ENCODE measurements at places on chromosomes 5 and 9. TPM values are rescaled to one million over a fixed set of nuclear protein-coding genes. Genes with fewer than 3 reads are reported as not detected.

DNA sequence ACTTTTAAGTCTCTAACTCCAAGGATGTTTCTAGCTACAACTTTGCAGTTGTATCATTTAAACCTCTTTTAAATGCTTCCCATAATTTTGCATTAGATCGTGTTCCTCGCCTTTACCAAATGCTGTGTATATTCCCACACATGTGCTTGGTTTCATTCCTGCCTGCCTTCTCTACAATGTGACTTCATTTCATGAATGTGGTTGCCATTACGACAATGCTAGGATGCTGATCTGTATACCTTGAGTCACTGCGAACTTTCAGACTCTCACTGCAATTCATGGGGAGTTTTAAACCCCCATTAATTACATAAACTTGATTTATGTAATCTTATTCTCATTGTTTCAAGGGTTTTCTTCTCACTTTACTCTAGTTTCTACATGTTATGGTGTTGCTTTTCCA is 50.3 kb downstream of the UBE2QL1 start:
- DNase-seq = no peak

GRCh38 chr9:23467276-23467675 is 358.8 kb downstream of the ELAVL2 start:
- no peak for DNase-seq

DNA sequence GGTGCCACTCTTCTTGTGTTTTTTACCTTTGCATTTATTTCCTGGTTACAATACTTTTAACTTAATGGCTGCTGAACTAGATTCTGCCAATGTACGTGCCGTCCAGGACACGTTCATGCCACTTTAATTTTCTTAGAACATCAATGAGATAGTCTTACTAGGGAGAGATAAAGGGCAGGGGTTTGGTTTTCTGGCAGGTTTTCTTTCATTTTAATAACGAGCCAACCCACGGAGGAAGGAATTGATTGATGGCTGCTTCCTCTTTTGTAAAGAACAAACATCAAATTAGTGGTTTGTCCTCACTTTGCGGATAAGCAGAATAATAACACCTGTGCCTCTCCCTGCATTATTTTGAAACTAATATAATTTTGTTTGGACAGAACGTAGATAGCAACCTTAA is 135.7 kb downstream of the DOCK8 start:
- DNase-seq = no peak

DNA sequence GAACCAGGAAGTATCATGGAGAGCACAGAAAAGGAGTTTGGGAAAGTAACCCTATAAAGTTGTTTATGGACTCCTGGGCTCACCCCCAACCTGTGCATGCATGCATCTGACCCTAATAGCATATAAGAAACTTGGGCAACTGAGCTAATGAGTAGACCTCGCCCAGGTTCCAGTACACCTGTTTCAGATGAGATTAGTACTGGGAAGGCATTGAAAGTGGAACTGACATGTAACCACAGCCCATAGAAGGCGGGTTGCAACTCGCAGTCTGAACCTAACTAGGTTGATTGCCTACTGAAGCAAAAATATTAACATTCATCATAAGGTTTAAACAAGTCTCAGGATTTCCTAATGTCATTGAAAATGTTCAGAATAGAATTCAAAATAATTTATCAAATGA is 87.0 kb downstream of the WNK2 start:
- DNase-seq = peak; percentile 39

DNA sequence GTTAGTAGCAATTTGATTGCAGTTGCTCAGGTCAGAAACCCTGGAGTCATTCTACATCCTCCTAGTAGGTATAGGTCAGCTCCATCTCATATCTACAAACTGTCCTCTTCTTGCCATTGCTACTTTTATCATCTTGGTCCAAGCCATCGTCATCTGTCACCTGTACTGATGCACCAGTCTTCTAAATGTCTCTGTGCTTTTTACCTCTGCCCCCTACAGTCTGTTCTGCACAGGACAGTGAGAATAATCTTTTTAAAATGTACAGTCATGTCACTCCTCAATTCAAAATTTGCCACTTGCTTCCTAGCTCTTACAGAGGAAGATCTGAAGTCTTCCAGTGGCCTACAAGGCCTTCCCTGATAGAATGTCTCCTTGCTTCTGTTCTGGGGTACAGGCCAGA is 6.8 kb downstream of the NNT start:
- DNase-seq = no peak

DNA sequence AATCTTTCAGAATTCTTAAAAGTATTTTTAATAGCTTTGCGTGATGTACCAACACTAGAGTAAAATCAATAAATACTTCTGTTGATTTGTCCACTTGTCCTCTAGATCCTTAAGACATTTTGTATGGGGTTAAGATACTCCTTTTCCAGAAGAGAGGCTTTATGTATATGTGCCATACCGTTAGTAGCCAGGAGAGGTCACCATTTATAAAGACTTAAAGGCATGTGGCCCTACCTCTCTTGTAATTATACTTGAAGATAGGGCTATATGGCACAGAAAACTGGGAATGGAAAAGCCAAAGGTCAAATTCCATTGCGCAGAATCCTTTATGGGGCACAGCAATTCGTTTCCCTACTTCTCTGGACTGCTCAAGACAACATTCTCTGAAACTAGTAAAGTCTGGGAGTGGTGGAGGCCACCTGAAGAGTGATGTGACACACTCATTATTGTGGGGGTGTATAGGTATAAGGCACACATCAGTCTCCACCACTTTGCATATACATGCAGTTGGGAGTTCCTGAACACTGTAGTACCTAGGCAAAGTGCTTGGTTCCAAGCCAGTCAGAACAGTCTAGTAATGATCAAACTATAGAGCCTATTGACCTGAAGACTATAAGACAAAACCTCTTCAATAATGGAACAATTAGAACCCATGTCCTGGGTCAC is 140.1 kb upstream of the FBXL17 start:
- no peak for DNase-seq

DNA sequence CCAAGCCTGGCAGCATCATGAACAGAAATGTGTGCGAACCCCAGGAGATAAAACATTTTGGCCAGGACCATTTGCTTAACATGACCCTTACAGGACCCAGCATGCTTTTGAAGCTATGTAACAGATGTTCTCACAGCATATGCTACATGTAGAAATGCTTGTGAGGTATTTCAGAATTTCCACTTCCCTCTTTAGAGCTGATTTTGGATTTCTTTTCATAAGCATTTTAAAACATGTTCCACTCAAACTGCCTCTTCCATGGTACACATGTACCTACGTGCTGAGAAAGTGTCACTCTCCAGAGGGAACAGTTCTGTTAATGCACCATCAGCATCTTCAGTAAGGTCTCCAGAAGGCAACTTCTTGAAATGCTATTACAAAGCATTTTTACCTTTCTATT is 15.7 kb upstream of the TSSK1B start:
- DNase-seq = no peak

GRCh38 chr5:53035868-53036381 is 46.8 kb downstream of the ITGA2 start:
- DNase-seq = no peak

DNA sequence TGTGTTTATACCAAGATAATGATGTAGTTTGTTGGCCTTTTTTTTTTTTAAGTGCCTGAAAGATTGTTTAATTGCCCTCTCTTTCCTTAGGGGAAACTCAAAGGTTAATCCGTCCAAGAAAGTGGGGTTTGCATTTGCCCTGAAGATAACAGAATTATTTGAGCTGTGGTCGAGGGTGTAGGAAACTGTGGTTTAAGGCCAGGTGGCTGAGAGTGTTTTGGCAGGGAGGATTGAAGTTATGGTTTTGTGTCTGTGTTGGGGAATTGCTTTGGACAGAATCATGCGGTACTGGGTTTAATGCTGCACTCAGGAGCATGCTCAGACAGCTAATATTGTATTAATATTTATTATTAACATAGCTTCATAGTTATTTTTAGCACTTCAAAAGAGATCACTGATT is 509.8 kb downstream of the EBF1 start:
- no peak for DNase-seq

DNA sequence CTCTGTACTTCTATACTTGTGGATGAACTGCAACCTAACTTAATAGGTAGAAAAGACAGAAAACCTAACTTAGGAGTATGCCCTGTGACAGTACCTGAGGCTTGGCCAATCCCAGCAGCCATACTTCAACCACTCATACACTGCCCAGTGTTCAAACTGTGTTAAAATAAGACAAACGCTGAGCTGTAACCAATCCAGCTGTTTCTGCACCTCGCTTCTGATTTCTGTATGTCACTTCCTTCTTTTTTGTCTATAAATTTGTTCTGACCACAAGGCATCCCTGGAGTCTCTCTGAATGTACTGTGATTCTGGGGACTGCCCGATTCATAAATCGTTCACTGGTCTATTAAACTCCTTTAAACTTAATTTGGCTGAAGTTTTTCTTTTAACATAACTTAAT is 41.4 kb downstream of the AUH start:
- DNase-seq = no peak

DNA sequence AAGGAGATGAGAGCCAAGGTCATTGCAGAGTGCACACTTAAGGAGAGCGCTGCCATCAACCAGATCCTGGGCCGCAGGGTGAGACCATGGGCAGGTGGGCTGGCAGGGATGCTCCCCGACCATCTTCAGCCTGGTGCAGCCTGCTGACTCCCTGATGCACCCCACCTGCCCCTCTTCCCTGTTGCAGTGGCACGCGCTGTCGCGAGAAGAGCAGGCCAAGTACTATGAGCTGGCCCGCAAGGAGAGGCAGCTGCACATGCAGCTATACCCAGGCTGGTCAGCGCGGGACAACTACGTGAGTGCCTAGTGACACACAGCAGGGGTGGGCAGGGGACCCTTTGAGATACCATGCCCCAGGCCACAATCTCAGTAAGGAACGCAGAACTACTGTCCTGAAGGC is 28.3 kb downstream of the TCF7 start:
- DNase-seq = peak; percentile 71

- DNase-seq = no peak
Observed at GRCh38 chr5:33337637-33337992, 103.2 kb upstream of the TARS1 start.

- DNase-seq = no peak
Observed at GRCh38 chr5:125695996-125696655, 727.1 kb upstream of the GRAMD2B start.

FOXD4L6 gene
- total RNA-seq = not detected

SPAG8 gene
- 0.61 TPM for total RNA-seq

TMC1 gene
- 0.48 TPM for total RNA-seq

ANXA1 gene
- total RNA-seq = 1,420 TPM

GSN gene
- 843 TPM for total RNA-seq

TMEM267 gene
- total RNA-seq = 11.0 TPM

ZDHHC12 gene
- 18.4 TPM for total RNA-seq

SIL1 gene
- total RNA-seq = 66.6 TPM

Measured in mesenteric fat pad (tissue), 1 donor.